GM12865 (cell line): ENCODE measurements at places on chromosomes 5 and 9.
A peak's percentile ranks its signal among the peaks of the same experiment; 100 is the strongest.

DNA sequence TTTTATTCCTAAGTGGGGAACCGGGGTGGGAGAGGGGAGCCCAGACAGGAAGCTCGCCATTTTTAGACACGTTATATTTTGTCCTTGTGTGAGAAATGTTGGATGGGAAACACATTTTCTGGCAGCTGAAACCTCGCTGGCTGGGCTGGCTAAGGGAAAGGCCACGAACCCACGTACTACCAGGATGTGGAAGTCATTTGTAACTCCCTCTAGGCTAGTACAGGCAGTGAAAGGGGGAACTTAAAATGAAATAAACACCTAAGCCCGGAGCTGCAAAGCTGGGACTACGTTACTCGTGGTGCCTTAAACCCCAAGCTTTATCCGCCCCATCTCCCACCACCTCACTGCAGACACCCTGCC is 42.5 kb downstream of the TMEM174 start:
- DNase-seq: no peak

DNA sequence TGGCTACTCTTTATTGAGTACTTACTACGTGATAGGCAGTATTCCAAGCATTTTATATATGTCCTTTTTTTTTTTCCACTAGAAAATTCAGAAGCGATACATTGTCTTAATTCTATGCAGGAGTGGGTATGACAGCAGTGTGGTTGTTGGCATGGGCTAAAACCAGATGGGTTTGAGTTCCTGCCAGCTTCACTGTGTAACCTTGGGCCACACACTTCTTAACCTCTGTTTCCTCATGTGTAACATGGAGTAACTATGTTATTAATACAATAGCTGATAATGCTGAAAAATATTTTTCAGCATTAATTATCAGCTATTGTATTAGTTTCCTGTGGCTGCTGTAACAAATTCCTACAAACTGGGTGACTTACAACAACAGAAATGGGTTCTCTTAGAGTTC is 12.0 kb downstream of the SNX18 start:
- DNase-seq: no peak

DNA sequence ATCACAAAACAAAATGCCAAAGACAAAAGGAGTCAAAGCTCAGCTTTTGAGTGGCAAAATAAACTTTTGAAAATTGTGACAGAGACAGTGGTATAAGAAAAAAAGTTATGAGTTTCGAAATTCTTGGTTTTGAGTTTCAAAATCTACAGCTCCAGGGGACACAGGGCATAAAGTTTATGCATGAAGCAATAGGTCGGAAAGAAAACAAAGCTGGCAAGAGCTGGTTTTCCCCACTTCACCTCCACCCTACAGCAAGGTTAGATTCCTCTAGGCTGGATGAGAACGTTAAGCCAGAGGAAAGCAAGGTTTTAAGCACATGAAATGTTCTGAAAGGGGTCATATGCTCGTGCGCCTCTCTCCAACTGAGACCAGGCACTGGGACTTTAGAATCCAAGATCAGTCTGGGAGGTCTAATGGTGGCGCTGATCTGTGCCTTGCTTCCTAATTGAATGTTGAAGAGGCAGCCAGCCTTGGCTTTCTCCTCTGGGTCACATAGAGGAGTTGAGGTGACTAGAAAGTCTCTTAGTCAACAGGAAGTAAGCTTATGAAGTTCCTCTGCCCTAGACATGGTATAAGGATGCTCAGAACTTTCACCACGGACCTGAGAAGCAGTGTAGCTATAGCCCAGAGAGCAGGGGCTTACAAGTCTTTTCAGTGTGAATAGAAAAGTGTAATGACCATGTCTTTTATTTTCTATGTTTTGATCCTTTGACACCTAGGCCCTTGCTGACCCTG is 167.7 kb upstream of the DMAC1 start:
- DNase-seq: peak; percentile 17

- DNase-seq: peak; percentile 66
These were observed 261.8 kb downstream of the MCTP1 start for GRCh38 chr5:95022967-95023695.

DNA sequence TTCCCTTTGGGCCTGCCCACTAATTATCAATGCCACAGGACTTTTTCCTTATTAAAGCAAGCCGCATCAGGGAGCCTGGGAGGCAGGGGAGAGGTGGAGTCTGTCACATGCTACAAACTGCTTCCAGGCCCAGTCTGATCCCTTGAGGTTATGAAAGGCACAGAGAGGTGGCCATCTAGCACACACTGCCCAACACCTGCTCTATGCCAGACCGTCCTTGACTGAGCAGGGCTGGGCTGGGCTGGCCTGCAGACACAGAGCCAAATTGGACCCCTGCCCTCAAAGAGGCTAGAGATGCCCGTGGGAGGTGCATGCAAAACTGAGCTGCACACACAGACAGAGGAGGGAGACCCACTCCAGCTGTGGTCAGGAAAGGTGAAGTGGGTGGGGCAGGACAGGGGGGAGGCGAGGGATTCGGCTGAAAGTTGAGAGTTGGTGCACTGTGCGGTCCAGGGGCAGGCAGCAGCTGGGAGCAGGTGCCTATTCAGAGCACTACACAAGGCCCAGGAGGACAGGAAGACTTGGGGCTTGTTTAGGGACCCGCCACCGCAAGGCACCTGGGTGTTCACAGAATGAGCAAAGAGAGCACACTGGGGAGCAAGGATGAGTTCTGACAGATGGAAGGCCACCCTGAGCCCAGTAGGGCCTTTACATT is 36.4 kb upstream of the TCF7 start:
- no peak for DNase-seq

DNA sequence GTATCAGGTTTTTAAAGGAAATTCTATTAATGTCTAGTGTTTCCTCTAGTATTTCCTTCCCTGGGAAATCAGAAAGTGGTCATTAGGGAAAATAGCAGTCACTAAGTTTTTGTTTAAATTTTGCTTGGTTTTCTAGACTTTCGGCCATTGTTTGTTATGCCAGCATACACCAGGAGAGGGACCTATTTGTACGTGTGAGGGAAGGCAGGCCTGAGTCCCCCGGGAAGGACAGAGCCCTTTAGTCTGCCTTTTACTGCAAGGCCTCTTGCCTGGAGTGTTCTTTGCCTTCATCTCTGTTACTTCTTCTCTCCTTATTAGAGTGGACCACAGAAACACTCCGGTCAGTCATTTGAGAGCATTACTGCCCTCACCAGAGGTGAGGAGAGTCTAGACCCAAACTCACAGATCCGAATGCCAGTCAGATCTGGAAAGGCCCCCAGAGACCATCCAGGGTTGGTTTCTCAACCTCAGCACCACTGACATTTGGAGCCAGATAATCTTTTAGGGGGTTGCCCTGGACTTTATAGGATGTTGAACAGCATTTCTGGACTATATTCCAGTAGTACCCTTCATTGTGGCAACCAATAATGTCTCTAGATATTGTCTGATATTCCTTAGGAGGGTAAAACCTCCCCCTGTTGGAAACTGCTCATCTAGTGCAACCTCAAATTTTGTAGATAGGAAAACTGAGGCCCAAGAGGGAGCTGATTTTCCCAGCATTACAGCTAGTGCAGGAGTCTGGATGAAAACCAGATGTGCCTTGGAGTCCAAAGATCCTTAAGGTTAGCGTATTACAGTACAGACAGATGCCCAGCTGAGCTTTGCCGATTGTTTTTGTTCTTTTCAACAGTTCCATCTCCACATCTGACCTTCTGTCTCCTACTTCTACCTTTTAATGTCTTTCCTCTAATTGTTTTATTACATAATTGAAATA is 93.0 kb upstream of the NIPAL4 start:
- DNase-seq: peak; percentile 9

DNA sequence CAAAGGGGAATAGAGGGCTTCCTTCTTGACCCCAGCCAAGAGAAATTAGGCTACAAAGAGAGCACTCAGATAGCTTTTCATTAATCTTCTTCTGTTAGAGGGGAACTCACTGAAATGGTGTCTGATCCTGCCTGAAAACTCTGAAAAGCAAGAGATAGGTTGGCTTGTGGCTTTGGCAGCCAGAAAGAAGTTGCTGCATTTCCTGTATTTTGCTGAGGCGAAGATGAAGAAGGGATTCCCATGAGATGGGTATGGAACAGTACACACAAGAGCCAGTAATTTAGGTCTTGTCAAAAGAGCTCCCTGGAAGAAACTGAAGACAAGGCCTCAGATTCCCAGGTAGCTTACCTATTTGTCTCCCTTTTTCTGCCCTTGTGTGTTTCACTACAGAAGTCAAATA is 120.9 kb upstream of the TARS1 start:
- no peak for DNase-seq
